ENCODE measurements at places on chromosomes 1 and 21.

GRCh38 chr1:29256979-29257804 lies 20.9 kb downstream of the PTPRU start:
- no peak for DNase-seq

DNA sequence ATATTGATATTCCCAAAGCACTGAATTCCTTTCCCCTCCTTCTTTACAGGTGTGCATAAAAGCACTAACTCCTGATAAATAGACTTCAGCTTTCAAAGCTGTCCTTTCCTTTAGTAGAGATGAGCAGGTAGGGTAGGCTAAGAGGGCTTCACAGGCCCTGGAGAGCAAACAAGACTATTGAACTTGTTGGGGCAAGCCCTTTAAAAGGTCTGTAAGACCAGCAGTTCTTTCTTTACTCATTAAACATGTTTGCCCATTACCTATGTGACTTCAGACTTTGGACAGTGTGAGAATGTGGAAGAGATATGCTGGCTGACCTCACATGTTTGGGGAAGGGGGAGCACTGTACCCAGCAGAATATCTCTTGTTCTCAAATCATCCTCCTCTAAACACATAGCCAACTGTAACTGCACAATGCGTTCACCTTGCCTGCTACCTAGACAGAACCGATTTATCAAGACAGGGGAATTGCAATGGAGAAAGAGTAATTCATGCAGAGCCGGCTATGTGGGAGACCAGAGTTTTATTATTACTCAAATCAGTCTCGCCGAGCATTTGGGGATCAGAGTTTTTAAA lies 27.1 kb upstream of the HAO2 start:
- no peak for DNase-seq

GRCh38 chr21:21715266-21715969 lies 717.2 kb downstream of the NCAM2 start:
- no peak for DNase-seq

DNA sequence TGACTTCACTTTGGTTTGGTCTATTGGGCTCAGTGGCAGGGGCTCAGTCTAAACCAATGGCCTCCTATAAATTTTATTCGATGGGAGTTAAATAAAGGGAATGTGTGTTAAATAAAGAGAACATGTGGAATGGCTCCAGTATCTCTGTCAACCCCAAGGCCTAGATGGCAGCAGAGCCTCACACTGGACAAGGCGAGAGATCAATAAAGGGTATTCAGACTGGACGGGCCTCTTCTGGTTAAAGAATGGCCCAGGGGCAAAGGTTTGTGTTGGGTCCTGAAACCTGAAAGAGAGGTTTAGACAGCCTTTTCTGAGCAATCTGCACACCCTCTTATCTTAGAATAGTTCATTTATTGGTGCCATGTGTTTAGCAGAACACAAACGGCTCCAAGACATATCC lies 34.7 kb downstream of the SH3BP5L start:
- DNase-seq: no peak

GRCh38 chr1:100322436-100323211 lies 29.7 kb upstream of the CDC14A start:
- peak; percentile 43 for DNase-seq

DNA sequence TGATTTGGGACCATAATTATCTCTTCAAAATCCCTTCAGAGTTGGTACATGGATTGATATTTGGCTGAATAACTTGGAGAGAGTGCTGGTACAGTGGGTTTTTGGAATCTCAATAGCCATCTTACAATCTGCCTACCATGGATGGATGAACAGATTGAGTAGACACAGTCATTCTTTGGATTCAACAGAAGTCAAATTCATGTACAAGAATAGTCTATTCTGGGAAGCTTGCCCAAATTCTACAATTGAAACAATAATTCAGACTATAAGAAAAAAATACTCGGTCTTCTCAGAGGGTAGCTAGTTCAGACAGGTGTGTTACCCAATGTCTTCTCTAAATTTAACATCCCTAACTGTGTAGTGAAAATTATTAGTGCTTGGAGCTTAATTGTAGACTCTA lies 574.0 kb downstream of the LRRIQ3 start:
- DNase-seq: no peak
